ENCODE measurements at places on chromosomes 12 and 14.

- no peak for DNase-seq
Measured at GRCh38 chr14:24070285-24071143, 848 bp upstream of the CPNE6 start.

DNA sequence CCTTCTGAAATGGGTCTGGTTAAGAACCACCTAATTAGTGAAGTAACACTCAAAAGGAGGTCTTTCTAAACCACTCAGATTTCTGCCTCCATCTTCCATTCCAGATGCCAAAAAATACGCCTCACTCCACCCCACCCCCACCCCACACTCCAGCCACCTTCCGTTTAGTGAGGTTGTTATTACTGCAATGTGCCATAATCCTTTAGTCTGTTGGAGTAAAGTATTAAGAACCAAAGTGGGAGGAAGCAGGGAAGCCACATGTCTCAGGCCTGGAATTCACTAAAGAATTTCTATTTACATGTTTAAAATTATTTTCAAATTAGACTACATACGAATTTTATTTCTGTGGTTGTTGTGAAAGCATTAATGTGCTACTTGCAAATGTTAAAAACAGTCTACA is 7.4 kb downstream of the KIF21A start:
- DNase-seq: no peak

GRCh38 chr12:88241862-88242570 is 99.9 kb downstream of the TMTC3 start:
- DNase-seq: no peak

GRCh38 chr14:90607141-90607540 is 209.1 kb downstream of the TTC7B start:
- DNase-seq: no peak

DNA sequence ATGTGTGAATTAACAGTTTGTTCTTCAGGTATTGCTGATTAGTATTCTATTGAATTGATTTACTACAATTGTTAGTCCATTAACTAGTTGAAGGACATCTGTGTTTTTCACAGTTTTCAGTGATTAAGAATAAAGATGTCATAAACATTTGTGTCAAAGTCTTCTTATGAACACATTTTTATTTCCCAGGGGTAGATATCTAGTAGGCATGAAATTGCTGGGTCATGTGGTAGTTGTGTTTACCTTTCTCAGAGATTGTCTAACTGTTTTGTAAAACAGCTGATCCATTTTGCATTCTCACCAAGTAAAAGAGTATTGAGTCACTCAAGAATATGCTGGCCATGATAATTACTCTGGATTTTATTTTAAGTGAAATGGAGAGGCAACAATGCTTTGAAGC is 1145.3 kb downstream of the FSCB start:
- no peak for DNase-seq

DNA sequence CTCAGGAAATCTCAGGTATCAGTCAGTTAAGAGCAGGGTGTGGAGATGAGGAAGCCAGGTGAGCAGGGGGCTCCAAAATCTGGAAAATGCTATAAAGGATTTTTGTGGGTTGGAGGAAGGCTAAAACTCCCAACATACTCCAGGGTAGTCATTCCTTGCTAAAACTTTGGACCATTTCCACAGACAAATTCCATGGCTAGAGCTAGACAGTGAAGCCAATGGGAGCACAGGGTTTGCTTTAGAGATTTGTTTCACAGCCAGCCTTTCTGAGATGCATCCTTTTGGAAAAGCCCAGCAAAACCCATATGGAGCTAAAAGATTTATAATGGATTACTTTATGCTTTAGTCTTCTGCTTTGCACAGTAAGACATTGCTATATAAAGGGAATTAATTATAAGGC is 146.5 kb downstream of the SAMD4A start:
- no peak for DNase-seq

- DNase-seq: no peak
Measured at GRCh38 chr14:104650057-104650980, 39.1 kb upstream of the INF2 start.

DNA sequence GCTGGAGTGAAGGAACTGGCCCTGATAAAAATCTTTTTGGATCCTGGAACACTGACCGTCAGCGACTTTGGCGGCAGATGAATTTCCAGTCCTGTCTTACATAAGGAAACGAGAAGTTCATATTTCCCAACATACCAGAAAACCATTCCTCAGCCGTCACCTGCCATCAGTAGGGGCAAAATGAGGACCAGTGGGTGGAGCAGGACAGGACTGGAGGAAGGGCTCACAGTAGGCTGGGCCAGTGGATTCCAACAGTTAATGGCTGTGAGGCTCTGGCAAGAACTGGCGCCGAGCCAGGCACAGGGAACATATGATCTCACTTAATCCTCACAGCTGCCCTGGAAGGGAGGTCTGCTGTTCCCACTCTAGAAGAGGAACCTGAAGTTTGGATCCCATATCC is 67.2 kb upstream of the FAM181A start:
- no peak for DNase-seq

- peak; percentile 83 for DNase-seq
Measured at GRCh38 chr14:32939254-32940065, 781 bp downstream of the NPAS3 start.

DNA sequence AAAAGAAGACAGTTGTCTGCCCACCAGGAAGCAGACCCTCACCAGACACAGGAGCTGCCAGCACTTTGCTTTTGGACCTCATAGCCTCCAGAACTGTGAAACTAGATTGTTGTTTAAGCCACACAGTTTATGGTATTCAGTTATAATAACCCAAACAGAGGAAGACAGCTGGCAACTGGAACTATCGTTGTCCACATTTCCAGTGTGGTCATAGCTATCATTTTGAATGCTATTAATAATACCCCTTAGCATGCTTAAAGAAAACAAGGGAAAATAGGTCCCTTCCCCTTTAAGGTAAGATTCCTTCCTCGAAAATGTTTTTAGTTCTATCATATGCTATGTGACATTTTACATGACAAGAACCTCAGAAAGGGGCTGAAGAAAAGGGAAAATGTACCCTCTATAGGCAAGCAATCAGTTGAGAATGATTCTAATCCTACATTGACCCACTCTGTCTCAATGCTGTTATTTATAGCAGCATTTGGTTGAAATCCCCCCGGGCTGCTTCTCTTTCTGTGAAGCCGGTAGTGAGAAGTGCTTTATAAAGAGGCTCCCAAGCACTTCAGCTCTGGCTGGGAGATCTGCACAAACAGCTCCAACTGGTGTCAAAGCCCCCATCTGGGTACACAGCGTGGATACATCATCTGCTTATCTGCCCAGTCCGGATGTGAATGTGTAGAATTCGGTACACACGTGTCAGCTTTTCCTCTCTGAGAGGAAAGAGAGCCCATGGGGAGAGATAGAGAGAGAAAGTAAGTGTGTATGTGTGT is 221.2 kb upstream of the FLRT2 start:
- no peak for DNase-seq

DNA sequence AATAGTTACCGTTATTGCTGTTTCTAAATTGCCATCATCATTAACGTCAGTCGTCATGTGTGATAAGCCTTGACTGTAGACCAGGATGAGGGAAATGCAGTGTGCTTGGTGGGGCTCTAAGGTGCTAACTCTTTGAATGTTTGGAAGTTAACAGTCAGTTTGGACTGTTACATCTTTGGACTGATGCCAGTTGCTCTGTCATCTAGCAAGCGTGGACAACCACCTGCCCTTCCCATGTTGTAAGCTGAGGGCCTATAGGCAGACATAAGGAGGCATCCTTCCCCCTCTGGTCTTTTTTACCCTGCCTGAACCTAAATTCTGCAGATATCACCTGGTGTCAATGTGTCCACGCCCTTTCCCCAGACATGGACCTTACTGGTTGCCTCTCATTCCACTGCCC is 94.4 kb downstream of the PPP2R5C start:
- DNase-seq: no peak

DNA sequence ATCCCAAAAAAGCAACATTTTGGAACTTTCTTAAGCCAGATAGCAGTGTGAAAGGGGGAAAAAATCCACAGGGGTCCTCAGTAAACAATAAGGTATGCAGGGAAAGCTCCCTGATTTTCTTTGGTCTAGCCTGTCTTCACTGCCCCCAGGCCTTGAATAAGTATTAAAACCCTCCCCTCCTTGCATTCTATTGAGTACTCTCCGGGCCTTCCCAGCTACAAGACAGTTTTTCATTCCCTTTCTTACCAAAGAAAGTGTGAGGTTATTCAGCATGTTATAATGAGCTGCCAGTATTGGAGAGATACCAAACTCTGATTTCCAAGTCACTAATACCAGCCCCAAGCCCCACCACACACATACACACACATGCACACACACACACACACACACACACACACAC is 59.8 kb upstream of the KIF21A start:
- DNase-seq: no peak

DNA sequence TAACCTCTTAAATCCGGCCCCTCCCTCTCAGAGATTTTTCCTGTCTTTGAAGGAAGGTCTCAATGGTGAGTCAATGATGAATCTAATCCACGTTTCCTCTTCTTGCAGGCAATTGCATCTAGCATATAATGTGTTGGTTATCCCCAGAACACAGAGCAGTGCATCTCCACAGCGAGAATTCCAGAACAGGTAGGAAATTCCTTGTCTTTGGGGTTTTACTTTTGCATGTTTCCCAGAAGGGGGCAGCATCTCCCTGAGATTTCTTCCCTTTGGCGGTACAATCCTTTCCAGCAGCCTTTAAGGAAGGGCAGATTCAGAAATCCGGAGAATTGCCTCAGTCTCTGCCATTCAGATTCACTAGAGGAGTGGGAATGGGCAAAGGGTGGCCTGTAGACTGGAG is 128.0 kb downstream of the KCNA5 start:
- no peak for DNase-seq

DNA sequence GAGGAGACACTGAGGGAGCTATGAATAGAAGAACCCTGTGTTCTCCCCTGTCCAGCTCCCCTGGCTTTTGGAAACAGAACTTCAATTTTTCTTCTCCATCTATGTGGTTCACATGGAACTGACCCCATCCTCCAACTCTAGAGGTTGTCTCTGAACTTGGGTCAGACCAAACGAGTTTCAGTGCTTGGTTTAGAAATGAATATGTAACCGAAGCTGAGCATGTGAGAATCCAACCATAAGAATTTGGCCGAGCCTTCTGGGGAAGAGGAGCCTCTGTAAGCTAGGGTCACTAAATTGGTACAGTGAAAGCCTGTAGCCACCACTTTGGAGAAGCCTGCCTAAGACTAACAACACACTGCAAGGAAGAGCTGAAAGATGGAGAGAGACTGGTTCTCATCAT is 464.4 kb downstream of the ZFP36L1 start:
- no peak for DNase-seq

- no peak for DNase-seq
Measured at GRCh38 chr12:1610072-1610643, 15.8 kb upstream of the FBXL14 start.

DNA sequence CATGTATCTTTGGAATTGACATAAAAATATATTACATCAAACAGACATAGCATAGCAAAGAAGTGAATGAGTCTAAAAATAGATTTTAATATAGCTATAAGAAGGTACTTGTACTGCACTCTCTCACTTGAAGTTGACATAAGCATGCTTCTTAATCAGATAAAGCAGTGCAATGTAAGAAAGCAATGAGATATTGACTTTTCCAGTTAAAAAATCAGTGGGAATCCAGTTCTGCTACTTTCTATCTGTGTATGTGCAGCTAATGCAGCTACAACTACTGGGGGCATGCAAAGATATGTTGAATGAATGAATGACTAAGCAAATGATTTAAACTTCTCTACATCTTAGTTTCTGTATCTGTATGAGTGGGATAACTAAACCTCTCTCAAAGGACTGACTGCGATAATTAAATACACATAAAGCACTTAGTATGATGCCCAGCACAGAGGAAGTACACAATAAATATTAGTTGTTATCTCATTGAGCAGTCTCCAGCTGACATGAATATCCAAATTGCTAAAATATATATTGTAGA is 10.3 kb downstream of the WASHC3 start:
- no peak for DNase-seq

- DNase-seq: no peak
Measured at GRCh38 chr12:111732786-111733185, 33.9 kb upstream of the ALDH2 start.

- no peak for DNase-seq
Measured at GRCh38 chr12:71665090-71665463, 976 bp downstream of the THAP2 start.

DNA sequence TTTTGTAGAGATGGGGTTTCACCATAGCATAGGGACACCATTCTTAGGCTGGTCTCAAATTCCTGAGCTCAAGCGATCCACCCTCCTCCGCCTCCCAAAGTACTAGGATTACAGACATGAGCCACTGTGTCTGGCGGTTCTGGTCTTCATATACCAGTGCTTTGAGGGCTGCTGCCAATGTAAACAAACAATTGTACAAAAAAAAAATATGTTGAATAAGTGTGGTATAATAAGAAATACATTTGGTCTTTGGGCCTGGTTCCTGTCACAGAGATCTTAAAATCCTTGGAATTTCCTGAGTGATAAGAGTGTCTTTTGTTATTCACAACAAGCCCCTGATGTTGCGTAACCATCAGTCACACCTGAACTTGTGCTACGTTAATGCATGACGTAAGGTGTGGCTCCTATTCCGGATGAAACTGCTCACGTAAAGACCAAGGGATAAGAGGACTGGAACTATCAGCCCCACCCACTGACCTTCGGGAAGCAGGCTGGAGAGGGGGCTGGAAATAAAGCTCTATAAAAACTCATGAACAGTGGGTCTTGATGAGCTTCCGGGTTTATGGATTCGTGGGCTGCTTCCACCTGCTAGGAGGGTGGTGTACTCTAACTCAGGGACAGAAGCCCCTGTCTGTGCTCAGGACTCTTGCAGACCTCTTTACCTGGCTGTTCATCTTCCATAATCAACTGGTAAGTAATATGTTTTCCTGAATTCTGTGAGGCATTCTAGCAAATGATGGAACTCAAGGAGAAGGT is 16.5 kb upstream of the RIMKLB start:
- DNase-seq: no peak

DNA sequence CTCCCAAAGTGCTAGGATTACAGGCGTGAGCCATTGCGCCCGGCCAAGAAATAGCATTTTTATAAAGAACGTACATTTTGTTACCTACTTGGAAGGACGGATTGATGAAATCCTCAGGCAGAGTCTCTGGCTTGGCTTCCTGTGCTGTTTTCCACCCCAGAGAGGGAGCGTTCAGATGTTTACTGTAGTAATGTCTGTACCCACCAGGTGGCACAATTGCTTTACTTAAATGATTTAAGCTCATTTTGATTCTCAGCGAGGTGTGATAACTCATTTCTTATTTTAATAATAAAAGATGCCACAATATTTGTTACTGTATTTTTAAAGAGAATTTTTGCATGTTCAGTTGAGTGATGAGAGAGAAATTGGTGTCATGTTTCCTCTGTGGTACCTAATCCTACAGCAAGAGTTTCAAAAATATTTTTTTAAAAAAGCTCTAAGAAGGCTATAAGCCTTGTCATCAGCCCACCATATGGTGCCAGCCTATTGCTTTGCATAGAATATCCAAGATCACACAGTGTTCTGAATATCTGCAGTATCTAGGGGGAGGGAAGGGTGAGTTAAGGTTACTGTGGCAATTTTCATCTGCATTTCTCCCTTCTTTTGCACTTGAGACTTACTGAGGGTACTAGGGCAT is 82.6 kb upstream of the TRAF3 start:
- peak; percentile 64 for DNase-seq
